NCI-H2081 (cell line): ENCODE measurements at places on chromosomes 2 and 18.

- DNase-seq, result no peak
Observed at GRCh38 chr18:24766376-24766775, 305.9 kb downstream of the HRH4 start.

DNA sequence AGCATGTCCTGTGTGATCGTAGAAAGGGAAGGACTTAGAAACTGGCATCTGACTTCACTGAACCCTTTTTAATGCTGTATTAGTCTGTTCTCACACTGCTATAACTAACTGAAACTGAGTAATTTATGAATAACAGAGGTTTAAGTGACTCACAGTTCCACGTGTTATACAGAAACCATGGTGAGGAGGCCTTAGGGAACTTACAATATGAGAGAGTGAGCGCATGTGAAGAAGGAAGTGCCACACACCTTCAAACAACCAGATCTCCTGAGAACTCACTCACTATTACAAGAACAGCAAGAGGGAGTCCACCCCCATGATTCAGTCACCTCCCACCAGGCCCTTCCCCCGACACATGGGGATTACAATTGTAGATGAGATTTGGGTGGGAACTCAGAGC is 811.3 kb downstream of the CPS1 start:
- DNase-seq, result no peak

- no peak for DNase-seq
Observed at GRCh38 chr18:64082513-64082912, 66.4 kb downstream of the LINC00305 start.

GRCh38 chr2:168216351-168217005 is 30.9 kb downstream of the STK39 start:
- DNase-seq, result no peak

GRCh38 chr2:71742953-71743601 is 289.7 kb downstream of the DYSF start:
- no peak for DNase-seq

- no peak for DNase-seq
Observed at GRCh38 chr2:216160786-216161185, 51.6 kb downstream of the XRCC5 start.

- DNase-seq, result no peak
Observed at GRCh38 chr2:221042926-221043325, 529.2 kb downstream of the EPHA4 start.

GRCh38 chr18:73959352-73959751 is 188.3 kb downstream of the FBXO15 start:
- DNase-seq, result no peak

GRCh38 chr18:35999925-36000324 is 27.4 kb downstream of the RMP24 start:
- no peak for DNase-seq

DNA sequence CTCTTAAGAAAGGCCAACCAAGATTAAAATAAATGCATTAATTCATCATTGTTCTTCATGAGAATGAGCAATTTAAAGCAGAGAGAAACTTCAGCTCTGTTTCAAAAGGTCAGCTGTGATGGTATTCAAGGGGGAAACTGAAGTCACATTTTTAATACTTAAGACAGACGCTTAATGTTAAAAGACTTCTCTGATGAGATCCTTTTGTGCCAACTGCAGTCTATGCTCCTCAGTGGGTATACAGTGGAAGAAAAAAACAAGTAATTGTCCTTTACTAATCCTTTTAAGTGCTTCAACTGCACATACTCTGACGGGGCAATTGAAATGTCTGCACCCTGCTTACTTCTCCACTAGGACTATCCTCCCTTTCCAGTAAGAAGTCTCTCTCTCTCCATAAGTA is 309.7 kb downstream of the GULP1 start:
- DNase-seq, result no peak

GRCh38 chr2:55112229-55113031 is 62.2 kb upstream of the RTN4 start:
- no peak for DNase-seq

GRCh38 chr2:56709181-56709580 is 525.4 kb downstream of the CCDC85A start:
- no peak for DNase-seq

DNA sequence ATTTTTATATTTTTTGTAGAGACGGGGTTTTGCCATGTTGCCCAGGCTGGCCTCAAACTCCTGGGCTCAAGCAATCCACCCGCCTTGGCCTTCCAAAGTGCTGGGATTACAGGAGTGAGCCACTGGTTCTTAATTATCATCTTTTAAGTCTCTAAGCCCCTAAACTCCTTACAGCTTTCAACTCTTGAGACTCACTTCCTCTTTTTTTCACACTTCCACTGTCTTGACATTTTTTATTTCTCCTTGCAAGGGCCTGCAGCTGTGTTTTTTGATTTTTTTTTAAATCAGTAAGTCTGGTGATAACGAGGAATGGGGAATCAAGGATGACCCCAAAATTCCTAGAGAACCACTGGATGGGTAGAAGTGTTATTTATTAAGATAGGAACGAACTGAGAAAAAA is 8.6 kb upstream of the ABCB11 start:
- DNase-seq, result no peak

GRCh38 chr18:46051731-46052461 is 20.2 kb downstream of the PSTPIP2 start:
- DNase-seq, result no peak

DNA sequence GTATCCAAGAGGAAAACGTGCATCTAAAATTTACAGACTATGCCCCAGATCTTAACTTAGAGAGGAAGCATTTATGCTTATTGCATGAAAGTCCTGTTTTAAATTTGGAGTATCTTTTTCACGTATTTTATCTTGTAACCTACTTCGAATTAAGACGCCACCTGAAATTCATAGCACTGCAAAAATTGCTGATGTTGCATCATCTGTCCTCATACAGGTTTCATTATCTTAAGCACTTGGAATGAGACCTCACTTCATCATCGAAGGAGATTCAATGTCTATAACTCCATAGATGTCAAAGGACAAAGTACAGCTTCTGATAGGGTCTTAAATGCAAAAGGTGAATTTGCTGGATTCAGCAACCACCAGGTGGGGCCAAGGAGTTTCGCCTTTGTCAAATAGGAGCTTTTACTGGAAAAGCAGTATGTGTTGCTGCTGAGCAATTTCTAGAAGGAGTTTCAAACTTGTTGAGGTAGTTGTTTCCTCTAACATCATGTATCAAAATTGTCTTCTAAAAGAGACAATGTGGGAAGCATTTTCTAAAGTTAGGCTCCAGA is 106.4 kb upstream of the CCDC85A start:
- DNase-seq, result peak; percentile 7

DNA sequence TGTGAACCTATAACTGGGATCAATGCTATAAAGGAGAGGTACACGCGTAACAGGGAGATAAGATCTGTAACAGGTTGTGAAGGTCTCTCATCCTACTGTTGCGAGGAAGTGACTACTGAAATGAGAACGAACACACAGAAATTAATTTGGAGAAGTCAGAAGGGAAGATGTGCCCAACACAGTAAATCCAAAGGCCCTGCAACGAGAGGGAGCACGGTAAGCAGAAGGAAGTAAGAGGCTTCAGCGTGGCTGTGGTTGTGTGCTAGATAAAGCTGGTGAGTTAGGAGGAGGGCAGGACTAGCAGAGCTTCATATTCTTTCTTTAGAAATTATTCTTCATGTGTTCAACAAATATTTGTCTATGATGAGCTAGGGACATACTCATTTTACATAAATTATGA is 2.5 kb upstream of the ATG16L1 start:
- no peak for DNase-seq

DNA sequence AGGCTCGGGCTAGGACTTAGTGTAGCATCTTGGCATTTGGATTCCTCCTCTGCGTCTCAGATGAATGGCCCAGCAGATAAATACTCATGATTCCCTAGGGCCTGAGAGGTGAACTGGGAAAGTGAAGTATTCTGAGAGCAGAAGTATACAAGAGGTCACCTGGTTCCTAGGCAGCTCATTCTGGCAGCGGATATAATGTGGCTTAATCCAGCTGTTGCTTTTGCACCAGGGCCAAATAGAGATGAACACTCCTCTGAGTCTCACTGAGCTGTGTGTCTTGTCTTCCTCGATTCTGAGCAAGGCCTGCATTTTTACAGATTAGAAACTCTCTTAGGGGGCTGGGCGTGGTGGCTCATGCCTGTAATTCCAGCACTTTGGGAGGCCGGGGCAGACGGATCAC is 196.1 kb downstream of the SLC4A3 start:
- DNase-seq, result no peak

DNA sequence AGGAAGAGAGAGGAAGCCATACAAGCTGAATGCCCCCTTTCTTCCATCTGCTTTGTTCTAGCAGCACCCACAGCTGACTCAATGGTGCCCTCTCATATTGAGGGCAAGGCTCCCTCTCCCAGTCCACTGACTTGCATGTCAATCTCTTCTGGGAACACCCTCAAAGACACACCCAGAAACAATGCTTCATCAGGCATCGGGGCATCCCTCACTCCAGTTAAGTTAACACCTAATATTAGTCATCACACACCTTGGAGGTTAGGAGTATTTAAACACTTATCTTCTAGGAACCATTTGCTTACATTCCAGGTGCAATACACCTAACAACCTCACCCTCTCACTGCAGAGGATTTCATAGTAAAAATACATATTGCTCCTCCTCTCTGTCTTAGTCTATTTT is 993.5 kb upstream of the DDX18 start:
- no peak for DNase-seq

GRCh38 chr2:144136297-144137010 is 383.5 kb downstream of the ZEB2 start:
- no peak for DNase-seq

DNA sequence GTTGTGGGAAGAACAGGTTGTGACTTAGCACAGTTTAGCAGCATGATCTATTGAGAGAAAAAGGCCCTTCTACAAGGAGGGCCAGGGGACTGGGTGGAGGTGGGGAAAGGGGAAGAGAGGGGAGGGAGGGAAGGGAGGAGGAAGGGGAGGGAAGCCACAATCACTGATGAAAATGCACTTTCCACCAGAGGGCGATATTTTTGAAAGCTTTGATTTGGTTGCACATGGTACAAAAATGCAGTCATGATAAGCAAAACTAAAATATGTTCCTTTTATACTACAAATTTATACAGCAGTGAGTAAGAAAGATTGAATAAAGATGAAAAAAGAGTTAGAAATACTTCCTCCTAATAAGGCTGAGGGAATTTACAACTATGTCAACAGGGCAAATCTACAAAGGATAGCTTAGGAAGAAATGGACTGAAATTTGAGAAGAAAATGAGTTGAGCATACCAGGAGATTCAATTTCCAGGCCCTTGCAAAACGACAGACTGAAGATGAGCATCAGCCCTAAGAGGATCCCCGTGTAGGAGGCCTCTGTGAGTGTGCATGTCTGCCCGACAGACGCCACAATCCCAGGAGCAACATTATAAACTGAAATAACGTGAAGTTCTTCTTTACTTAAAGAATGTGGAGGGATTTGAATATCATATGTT is 17.2 kb downstream of the SH3YL1 start:
- DNase-seq, result peak; percentile 58

- DNase-seq, result peak; percentile 78
Observed at GRCh38 chr2:152781175-152781574, 62.8 kb downstream of the ARL6IP6 start.

DNA sequence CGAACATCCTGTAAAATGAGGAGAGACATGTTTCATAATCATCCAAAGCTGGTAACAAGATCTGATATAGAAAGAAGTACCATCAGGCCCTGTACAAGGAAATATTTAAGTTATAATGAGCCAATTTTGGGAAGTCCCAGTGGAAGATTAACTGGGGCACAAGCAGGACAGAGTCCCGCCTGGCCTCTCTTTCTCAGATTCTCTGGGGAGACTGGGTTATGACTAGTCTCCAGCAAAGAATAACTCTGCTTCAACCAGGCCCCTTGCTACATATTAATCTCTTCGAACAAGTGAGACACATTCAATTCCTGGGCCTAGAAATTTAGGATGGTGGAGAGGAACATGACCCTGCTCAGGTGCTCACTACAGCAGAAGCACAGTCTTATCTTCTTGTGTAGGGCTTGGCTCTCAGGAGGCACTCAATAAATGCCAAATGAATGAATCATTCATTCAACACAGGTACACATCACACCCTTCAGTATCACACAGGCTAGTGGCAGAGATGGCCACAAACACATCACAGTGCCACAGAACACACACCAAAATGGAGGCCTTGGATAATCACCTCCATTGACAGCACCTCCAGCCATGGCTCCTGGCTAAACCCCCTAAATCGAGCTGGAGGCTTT is 46.4 kb upstream of the RNF152 start:
- no peak for DNase-seq

DNA sequence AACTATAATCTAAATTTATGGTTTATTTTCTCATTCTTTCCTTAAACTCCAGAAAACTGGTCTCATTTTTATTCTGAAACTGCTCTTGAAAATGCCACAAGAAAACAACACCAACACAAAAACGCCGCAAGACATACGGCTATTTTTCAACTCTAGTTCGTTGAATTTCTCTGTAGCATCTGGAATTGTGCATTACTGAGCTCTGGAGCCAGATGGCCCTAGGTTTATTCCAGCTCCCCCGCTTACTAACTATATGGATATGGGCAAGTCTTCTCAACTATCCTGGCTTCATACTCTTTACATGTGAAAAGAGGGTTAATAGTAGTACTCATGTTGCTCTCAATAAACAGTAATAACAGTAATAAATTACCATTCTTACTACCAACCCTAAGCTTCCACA is 19.9 kb downstream of the FAM98A start:
- no peak for DNase-seq

GRCh38 chr2:75403991-75404428 is 156.7 kb downstream of the EVA1A start:
- DNase-seq, result peak; percentile 54

DNA sequence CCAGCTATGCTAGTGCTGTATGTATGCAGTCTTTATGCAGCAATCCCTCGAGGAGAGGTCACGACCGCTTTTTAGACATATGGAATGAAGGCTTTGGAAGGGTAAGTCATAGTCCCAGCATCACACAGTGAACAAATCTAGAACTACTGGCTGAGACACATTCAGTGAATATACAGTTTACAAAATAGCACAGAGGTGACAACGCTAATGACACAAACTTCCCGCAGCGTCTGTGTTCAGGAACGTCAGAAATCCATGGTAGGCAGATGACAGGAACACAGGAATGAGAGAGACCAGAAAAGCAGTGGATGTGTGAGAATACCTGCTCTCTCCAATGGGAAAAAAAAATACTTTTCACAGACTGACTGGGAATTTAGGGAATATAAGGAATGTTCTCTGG is 29.6 kb downstream of the CABYR start:
- no peak for DNase-seq

DNA sequence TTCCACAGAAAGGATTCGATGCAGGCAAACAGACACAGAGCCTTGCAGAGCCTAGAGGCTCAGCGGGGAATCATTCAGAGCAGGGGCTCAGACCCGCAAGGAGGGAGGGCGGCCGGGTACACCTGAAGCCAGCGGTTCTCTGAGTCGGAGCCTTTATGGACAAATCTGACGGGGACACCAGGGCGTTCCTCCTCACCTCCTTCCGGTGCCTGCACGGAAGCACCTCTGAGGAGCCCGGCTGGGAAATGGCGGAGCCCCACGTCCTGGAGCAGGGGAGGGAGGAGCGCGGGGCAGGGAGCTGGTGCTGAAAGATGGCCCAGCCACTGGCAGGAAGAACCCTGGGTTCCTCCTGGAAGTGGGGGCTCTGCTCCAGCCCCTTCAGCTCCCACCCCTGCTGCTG is 193.5 kb upstream of the ALKAL2 start:
- DNase-seq, result no peak

GRCh38 chr2:46216213-46216612 is 81.0 kb upstream of the EPAS1 start:
- no peak for DNase-seq
